ENCODE measurements at places on chromosomes 5 and 9.

DNA sequence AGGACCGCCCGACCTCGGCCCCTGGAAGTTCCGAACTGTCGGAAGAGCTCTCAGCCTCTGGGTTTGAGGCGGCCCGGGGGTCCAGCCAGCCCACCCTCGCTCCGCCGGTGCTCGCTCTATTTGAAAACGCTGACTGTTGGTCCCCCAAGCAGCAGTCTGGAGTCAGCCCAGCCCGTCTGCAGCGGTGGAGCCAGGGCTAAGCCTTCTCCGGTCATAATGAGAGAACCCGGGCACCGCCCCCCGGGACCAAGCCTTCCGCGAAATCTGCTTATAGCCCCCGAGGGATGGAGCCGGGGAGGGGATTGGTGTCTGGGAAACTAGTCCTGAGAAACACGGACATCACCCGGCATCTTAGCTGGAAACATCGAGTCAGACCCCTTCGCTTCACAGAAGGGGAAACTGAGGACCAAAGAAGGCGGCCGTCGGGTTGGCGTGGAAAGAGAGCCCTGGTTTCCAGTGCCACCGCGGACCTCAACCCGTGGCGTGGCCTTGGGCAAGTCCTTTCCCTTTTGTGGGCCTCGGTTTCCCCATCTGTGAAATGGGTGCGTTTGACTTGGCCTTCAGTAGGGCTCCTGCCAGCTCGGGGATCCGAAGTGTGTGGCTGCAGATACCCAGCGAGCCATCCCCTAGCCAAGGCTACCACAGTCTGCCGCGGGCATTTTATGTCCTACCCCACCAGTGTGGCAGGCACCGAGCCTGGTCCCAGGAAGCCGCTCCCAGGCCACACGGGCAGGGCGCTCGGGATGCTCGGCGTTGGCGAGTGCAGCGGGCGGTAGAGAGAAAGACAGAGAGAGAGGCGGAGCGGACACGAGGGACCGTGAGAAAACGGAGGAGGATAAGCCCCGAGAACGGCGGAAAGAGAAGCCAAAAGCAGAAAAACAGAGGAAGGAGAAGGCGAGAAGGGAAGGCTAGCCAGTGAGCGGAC is 857 bp downstream of the ADAM19 start:
- DNase-seq, result no peak

- DNase-seq, result peak; percentile 50
These were observed 75.4 kb downstream of the STK32A start for GRCh38 chr5:147310059-147310704.

DNA sequence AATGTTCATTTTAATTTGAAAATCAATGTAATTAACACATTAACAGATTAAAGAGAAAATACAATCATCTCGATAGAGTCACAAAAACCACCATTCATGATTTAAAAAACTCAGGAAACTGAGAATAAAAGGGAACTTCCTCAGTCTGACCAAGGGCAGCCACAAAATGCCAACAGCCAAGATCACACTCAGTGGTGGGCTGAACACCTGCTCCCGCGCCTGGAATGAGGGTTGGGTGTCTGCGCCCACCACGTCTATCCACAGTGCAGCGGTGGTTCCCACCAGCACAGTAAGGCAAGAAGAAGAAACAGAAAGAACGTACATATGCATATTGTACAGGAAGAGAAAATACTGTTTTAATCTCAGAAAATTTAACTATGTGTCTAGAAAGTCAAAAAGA is 11.7 kb upstream of the NSMF start:
- no peak for DNase-seq

- DNase-seq, result no peak
These were observed 429.9 kb downstream of the CAAP1 start for GRCh38 chr9:26462751-26463150.

DNA sequence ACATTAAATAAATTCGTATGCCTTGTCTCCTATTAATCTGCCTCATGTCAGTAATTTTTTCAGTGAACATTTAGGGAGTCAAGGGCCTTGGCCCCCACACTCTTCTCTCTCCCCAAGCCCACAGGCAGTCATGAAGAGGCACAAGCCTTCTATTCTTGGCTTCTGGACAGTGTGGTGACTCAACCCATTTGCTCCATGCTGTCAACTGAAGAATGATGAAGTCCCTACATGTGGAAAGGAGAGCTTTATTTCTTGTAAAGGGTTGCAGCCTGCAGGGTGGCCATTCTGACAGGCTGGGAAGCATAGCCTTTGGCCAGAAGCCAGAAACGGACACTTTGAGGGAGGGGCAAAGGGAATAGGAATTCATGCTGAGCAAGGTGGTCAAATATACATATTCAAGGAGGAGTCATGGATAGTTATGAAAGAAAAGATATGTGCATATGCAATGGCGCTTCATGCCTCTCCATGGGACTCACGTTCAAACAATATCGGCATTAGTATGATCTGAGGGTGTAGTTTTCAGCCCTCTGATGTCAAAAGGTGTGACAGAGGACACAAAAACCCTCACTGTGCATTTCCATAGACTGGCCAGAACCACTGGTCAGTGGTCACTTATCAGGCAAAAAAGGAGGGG is 31.3 kb downstream of the ANKRA2 start:
- no peak for DNase-seq

DNA sequence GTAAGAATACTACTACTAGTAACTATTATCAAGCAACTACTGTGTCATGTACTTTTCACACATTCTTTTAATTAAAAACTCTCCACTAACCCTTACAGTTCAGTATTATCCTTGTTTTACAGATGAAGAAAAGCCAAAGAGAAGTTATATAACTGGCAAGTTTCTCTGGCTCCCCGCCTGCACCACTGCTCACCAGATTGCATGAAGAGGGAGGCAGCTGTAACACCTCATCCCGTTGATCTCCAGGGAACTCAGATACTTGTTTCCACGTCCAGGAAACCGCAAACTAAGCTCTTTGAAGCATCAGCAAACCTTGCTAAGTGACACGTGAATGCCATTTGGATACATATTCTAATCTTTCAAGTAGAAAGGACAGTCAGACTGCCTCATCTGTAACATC is 70.3 kb downstream of the RIGI start:
- no peak for DNase-seq

DNA sequence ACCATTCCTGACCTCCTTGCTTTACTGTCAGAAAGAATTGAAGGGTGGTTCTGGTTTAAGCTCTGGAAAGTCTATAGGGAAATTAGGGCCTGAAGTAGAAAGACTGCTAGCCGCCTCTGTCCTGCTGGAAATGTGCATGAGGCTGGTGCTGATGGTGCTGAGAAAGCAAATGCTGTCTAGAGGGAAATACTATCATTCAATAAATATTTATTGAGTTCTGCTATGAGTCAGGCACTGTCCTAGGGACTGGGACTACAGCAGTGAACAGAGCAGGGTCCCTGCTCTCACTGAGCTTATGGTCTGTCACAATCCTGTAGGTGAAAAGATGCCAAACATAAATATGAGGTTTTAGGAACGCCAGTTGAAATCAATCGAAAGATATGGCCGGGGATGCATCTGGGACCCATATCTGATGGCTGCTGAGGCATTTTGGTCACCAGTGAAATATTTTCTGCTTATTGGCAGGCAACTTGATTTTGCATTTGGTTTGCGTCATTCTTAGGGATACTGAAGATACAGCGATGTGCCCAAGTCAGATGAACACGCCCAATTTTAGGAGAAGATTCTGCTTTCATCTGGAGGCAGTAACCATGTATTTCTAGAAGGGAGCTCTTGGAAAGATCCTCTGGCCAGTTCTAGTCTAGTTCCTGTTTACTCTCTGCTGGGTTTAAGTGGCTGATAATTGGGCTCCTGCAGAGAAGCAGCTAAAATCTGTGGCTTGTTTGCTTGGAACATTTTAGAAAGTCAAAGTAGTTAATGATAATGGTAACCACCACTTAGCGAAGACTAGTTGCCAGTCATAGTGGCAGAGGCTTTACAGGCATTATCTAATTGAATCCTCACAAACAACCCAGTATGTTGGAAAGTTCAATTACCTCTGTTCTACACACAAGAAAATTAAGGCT is 73.3 kb downstream of the INSYN2B start:
- DNase-seq, result no peak

DNA sequence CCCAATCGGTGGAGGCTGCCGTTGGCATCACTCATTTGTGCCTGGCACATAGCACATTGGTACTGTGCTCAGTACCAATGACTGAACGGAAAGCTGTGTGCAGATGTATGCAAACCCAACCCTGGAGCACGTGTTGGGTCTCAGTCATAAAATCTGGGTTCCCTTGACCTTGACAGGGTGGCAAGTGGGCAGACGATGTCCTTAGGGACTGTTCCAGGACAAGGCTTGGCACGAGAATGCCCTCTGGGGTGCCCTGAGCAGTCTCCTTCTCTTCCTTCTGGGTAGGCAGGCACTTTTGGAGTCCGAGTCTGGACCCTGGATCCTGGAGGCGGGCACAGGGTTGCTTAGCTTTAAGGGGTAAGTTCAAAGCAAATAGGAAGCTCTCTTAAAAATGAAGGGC is 75.8 kb downstream of the MACROH2A1 start:
- no peak for DNase-seq

GRCh38 chr9:93361995-93362394 is 89.5 kb upstream of the FAM120A start:
- no peak for DNase-seq

- no peak for DNase-seq
These were observed 58.2 kb upstream of the PRR16 start for GRCh38 chr5:120405923-120406322.

DNA sequence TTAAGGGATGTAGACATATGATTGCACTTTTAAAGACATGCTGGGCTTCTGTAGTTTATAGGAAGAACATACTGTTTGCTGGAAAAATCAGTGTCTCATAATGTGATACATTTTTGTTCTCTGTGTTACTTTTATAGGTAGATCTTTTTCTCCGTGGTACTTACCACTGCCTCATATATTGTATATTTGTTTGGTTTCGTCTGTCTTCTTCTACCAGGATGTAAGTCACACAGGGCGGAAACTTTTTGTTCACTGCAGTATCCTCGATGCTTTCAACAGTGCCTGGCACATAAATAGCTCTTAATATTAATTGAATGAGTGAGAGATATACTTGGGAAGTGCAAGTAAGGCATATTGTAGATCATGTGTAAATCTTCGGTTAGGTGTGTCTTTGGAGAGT is 135.4 kb downstream of the GDNF start:
- DNase-seq, result no peak

DNA sequence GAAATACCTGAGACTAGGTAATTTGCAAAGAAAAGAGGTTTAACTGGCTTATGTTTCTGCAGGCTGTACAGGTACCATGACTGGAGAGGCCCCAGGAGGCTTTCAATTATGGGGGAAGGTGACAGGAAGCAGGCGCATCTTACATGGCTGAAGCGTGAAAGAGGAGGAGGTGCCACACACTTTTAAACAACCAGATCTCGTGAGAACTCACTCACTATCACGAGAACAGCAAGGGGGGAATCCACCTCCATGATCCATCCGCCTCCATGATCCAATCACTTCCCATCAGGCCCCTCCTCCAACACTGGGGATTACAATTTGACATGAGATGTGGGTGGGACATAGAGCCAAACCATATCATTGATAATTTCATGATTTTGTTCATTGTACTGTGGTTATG is 2.5 kb upstream of the MED27 start:
- no peak for DNase-seq

- DNase-seq, result no peak
These were observed 125.9 kb upstream of the OSMR start for GRCh38 chr5:38719916-38720315.

- DNase-seq, result no peak
These were observed 102.5 kb upstream of the SH3GL2 start for GRCh38 chr9:17476401-17476800.

GRCh38 chr5:34609951-34610441 is 46.1 kb upstream of the RAI14 start:
- DNase-seq, result no peak

DNA sequence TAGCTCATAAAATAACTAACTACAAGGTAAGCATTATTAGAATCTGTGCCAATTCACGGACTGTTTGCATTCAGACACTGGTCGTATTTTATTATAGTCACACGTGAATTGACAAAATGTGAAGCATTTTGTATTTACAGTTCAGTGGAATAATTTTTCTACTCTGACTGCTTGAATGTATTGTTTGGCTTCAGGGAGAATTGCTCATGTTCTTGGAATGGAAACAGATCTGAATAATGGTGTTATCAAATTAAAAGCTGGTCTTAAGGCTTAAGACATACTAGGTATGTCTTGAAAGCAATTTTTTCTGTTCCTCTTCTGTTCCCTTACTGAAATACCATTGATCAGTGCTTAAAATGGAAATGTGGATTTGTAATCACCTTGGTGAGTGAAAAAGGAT is 543.7 kb upstream of the TLE4 start:
- DNase-seq, result no peak

GRCh38 chr5:34485768-34486030 is 170.4 kb upstream of the RAI14 start:
- DNase-seq, result no peak

GRCh38 chr5:5378531-5378930 is 43.9 kb upstream of the ICE1 start:
- no peak for DNase-seq

- DNase-seq, result no peak
These were observed 250.1 kb upstream of the MEF2C start for GRCh38 chr5:89133129-89133528.

DNA sequence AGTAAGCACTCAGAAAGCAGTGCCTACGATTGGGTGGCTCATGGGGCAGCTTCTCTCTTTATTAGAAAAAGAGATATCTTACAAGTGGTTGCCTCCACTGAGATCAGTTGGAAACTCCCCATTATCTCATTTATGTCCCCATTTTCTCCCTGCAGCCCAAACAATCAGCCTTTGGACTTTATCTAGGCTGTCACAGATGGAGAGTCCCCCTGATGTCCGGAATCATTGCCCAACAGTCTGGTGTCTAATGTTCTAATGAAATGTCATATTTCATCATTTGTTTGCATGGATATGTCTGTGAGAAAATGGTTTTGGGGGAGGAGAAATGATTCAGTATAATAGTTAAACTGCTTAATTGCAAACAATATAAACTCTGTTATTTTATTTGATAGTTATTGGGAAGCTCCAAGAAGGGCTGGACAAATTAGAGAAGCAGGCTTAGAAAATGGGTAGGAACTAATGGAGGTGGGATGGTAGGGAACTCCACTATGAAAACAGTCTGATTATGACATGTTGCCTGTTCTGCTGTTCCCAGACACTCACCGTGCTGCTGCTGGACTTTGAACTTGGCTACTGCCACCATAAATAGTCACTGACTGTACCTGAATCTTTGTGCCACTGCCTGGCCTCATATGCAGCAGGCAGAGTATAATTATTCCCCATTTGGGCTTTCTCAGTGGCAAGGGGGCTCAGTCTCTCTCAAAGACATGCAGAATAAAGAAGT is 38.3 kb upstream of the SMAD5 start:
- no peak for DNase-seq

DNA sequence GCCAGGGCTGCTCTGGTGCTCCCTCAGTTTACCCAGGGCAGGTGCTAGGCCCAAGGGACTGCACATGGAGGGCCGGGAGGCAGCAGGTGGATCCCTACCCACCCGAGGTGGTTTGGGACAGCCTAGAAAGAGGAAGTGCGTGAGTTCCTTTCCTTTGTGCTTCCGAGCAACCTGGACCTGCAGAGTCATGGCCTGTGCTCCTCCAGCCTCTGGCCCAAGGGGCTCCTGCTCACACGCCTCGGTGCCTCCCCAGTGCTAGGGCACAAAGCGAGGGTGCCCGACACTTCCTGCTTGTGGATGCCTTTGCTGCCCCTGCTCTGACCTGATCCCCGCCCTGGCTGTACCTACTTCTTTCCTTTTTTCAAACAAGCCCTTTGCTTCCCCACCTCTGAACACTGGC is 79.3 kb downstream of the RXRA start:
- no peak for DNase-seq

Measured in breast epithelium (tissue), 4 donors.